Glomerular endothelial cell (primary cell): ENCODE measurements at places on chromosomes 2 and 18. TPM values are rescaled to one million over a fixed set of nuclear protein-coding genes. Genes with fewer than 3 reads are reported as not detected.

The TRPM8 gene
- total RNA-seq: not detected in 2 replicates

The TIGD1 gene
- total RNA-seq: 2.4 and 3.8 TPM in 2 replicates

DNA sequence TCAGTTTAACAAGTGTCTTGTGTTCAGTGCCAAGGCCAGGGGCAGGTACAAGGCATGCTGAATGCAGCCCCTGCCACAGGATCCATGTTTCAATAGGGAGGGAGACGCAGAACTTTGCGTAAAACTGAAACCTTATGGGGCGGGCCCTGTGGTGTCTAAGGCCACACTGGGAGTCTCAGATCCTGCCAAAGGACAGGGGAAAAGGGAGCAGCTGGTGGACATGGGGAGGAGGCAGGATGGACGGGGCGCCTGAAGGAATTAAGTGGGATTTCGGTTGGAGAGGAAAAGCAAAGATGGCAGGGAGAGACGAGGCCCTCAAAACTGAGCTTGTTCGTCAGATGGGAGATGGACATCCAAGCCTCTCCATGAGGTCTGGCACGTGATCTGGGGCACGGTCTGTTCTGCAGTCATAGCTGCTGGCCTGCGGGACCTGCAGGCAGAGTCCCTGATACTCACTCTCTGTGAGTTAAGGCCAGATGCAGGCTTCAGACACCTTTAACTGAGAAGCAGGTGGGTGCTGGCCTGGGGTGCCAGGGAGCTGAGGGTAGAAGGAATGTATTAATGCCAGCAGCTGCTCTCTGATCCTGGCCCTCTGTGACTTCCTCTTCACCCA, 48.8 kb downstream of the TCF7L1 start:
- no peak for DNase-seq

DNA sequence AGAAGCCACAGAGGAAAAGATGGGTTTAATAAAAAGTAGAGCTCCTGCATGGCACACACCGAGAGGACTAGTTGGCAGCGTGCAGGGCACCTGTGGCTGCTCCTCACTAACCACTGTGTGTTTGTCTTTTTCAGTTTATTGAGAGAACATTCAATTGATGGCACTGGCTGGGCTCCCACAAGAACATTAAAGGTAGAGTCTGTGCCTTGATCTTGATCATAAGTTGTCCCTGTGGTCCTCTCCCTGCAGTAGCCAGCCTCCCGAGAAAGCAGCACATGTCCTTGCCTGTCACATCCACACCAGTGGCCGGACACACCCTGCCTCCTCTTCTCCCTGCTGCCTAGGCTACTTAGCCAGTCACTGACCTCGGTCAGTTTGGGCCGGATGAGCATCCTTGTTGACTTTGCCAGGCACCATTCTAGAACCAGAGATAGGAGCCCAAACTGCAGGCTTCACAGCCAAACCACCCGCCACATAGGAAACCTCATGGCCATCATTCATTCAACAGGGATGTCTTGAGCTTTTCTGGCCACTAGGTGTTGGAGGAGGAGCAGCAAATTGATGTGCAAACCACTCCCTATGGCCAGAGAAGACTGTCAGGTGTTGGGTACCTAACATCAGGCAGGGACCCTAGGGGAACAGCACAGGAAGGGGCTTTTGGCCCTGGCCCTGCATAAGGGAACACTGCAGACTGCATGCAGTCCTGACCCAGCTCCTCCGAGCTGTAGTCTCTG, 30.2 kb upstream of the SCLY start:
- DNase-seq: no peak

DNA sequence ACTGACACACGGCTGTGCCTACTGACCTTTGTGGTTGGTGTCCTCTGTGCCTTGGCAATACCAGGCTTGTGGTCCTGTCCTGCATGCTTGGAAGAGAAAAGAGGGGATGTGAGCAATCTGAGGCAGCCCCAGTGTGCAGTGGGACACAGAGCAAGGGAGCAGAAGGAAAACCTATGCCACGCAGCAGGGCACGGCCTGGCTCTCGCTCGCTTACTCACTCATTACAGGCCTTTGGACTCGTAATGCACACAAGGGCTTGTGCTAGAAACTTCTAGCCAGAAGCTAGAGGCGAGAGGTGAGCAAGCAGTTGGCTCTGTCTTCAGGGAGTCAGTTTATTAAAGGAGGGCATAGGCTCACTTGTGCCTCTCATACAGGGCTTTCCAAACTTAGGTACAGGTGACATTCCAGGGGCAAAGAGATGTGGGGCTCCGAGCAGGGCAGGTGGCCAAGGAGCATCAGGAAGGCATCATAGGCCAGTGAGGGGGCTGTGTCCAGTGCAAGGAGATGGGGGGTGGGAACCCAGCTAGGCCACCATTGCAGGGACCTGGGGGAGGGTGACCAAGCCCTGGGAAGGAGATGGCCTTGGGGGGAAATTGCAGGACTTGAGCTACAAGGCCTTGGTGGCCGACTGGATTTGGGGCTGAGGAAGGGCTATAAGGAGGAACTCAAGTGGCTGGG, 100.8 kb downstream of the DYSF start:
- DNase-seq: no peak

- DNase-seq: no peak
Observed at GRCh38 chr18:58590839-58591238, 38.1 kb downstream of the ALPK2 start.

DNA sequence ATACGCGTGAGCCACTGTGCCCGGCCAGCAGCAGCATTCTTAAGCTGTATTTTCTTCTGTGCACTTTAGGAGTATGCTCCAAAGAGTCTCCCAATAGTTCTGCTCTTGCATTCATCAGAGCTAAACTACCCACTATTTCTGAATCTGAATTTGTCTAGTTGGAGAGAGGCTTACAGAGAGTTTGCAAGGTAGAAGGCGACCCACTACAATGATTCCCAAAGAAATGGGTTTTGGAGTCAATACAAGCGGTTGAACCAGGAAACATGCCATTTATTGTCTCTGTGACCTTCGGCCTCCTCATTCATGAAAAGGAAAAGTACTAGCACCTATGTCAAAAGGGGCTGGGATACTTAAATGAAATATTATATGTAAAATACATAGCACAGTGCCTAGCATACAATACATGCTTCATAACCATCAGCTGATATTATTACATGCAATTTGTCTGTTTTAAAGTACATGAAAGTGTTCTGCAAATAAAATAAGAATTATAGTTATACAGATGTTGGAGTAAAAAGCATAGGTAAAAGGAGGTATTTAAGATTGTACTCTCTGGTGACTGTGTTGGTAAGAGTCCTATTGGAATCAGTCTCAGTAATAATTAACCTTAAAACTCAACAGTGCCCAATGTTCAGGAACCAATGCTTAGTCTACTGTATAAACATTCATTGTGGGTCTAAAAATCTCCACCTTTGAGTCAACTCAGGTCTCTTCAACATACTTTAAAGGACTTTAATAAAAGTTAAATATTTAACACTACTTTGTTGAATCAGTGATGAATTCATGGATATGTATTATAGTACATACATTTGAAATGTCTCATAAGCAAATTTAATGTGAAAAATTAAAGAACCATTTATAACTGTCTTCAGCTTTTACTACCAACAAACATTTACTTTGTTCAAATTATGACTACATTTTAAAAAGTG, 89.8 kb upstream of the GRB14 start:
- DNase-seq: no peak

DNA sequence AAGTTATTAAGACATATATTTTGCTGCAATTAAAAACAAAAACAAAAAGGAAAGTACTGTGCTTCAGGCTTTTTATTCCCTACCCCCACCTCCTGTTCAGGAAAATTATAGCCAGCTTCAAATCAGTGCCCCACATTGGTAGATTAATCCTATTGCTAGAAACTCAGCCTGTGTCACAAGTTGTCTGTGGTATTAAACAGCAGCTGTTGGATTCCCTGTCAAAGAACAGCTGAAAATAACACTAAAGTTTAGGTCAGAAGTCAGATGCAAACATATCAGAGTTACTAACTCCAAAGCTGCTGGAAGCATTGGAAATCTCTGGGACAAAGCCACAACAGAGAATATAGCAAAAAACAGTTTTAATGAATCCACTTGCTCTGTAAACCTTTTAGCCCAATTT, 818 bp upstream of the CCDC141 start:
- no peak for DNase-seq

GRCh38 chr2:223967981-223968380, 10.7 kb downstream of the MRPL44 start:
- DNase-seq: no peak
